Thymus (tissue), 14 donors: ENCODE measurements at places on chromosomes 4 and X. TPM values are rescaled to one million over a fixed set of nuclear protein-coding genes. Genes with fewer than 3 reads are reported as not detected.

DNA sequence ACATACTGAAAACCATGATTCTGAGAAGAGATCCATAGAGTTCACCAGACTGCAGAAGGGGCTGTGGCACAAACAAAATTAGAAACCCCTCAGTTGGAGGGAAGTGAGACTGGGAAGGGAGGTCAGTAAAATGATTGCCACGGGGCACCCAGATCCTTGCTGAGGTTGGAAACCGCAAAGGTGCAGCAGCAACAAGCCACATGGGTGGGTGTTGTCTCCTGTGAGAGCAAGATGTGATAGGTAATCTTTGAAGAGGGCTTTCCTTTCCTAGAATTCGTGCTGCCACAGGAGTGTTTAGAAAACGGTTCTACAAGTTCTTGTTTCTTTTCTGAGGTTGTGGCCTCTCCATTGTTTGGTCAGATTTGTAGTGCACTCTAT lies 85.5 kb downstream of the NFKB1 start:
- no peak for DNase-seq

DNA sequence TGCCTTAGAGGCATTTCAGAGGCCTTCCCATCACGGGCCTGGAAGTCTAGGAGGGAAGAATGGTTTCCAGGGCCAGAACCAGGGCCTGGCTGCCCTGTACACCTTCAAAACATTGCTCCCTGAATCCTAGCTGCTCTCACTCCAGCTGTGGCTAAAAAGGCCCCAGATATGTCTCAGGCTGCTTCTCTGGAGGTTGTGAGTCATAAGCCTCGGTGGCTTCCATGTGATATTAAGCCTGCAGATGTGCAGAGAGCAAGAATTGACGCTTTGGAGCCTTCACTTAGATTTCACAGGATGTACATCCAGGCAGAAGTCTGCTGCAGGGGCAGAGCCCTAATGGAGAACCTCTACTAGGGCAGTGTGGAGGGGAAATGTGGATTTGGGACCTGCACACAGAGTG lies 502.5 kb downstream of the GRXCR1 start:
- no peak for DNase-seq

GRCh38 chrX:1462110-1462509 lies 9.4 kb upstream of the ASMTL start:
- no peak for DNase-seq

- no peak for DNase-seq
These were observed 78.7 kb downstream of the VCX3A start for GRCh38 chrX:6456196-6456595.

GRCh38 chr4:152132776-152133175 lies 372.0 kb upstream of the GATB start:
- DNase-seq: no peak

IL1RAPL2 gene
- total RNA-seq: 0.38 TPM

DNA sequence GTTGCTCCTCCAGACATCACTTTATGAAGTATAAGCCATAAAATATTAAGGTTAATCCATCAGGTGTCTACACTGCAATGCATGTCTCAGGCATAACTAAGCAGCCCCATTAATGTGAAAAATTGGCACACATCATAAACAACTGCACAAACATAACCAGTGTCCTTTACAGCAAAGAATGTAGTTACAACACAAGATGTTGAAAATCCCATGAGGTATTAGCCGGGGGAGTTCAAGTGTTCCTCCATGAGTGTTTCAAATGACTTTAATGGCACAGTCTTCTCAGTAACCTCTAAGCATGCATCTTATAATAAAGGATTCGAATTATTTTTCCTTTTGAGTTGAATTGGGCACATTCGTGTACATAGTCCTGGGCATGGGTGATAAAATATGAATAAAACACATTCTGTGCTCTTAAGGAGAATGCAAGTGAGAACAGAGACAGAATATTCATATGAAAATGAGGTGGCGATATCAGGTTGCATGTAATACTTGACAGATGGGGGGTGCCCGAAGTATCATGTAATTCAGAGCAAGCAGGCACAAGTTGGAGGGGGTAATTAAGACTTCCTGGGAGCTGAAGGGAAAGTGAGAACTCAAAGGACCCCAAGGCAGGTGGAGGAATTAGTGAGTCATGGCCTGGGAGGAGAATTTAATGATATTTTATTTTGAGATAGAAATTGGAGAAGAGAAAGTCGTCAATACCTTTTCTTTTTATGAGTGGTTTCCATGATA lies 18.2 kb upstream of the VCX2 start:
- DNase-seq: no peak

DNA sequence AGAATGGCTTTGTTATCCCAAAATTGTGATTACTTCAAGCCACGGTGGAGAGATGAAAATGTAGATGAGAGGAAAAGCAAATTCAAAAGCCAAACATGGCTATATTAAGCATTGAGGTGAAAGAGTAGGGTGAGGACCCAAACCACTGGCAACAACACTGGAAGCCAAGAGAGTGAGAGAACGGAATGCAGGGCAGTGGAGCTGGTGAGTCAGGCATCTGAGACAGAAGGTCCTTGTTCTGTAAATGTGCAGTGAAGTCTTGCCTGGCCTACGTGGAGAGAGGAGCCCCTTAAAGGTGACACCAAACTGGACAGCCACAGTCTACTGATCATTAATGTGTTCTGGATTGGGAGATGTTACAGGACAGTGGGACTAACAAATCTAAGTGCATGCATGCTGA lies 22.8 kb upstream of the SEC24B start:
- DNase-seq: no peak

GRCh38 chrX:13750812-13751211 lies 16.3 kb downstream of the OFD1 start:
- DNase-seq: no peak

DNA sequence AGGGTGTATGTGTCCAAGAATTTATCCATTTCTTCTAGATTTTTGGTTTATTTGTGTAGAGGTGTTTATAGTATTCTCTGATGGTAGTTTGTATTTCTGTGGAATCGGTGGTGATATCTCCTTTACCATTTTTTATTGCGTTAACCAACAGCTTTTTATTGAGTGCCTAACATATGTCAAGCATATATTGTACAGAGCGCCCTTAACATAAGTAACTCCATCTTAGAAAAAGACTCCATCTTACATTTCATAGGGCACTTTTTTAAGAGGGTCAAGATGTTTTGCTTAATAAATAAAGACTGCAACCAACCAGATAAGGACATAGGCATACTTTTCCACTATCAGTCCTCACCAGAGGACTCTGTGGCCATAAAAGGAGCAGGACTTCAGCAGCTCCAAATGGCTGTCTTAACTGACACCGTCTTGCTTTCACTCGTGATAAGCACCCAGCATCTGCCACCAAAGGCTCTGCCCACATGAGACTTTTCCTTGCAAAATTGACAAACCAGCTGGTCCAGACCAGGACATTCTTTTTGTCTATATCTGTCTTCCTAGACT lies 75.0 kb downstream of the HS6ST2 start:
- no peak for DNase-seq

DNA sequence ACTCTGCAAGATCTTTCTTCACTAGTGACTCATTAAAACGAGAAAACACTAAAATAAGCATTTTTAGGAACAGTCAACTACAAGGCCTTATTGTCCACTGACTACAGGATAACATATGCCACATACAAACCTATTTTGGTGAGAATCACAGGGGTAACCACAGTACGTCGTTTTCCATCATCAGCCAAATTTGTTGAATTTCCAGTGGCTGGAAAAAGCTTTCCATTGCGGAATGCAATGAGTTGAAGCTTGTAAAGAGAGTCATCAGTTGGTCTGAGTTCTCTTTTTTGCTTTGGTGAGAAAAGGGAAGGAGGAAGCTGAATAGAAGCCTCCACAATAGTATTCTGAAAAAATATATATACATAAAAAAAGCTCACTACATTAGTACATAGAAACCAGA lies 102.4 kb downstream of the ADGRA3 start:
- no peak for DNase-seq

DNA sequence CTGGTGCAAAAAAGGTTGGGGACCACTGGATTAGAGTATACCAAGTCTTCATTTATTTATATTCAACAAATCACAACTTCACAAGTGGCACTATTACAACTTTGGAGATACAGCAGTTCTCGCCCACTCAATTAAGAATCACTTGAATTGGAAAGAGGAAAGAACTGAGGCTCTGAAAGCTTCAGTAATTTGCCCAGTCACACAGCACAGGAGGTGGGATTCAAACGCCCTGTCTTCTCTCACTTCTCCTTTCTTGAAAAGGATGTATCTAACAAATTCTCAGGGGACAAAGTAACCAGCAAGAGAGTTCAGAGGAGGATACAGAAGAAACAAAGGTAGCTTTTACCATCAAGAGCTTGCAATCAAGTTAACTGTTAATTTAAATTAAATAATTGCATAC lies 12.4 kb downstream of the SMIM14 start:
- DNase-seq: no peak

GRCh38 chrX:132409780-132410556 lies 78.9 kb downstream of the MBNL3 start:
- no peak for DNase-seq

OPN1MW gene
- not detected for total RNA-seq

SLC6A14 gene
- 0.09 TPM for total RNA-seq

- DNase-seq: no peak
These were observed 5.6 kb downstream of the FLNA start for GRCh38 chrX:154368630-154369448.

RAPGEF2 gene
- total RNA-seq: 23.6 TPM

GRCh38 chr4:15012017-15012788 lies 9.9 kb downstream of the CPEB2 start:
- no peak for DNase-seq

- DNase-seq: no peak
These were observed 32.9 kb downstream of the PHKA2 start for GRCh38 chrX:18951032-18951431.

DNA sequence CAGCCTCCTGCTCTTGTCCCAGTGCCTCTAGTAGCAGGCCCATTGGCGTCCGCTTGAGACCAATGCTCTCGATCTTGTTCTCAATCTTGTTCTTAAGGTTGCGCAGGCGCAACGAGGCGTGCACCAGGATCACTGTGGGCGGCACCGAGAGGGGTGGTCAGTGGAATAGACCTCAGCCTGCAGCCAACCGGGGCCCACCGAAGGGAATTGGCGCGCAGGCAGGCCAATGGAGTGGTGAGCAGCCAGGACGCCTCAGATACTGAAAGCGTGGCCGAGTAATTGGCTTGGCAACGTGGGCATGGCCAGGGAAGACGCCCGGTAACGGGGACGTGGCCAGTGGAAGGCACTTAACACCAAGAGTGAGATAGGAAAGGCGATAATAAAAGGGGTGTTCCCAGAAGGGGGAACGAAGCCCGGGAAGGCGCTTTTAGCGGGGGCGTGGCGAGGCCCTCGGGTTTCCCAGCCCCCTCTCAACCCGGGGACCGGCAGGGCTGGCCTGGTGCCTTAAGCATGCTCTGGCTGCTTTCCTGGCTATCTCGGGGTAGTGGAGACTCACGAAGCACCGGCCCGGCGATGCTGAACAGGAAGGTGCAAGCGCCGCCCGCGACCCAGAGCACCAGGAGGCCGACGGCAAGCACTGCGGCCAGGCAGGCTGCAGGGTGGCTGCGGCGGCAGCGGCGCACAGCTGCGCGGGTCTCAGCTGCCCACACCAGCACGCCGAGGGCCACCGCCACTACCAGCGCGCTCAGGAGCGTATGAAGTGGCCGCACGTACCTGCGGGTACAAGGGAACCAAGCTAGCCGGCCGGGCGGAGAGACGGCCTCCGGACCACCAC lies 1.7 kb downstream of the PRAF2 start:
- no peak for DNase-seq

DNA sequence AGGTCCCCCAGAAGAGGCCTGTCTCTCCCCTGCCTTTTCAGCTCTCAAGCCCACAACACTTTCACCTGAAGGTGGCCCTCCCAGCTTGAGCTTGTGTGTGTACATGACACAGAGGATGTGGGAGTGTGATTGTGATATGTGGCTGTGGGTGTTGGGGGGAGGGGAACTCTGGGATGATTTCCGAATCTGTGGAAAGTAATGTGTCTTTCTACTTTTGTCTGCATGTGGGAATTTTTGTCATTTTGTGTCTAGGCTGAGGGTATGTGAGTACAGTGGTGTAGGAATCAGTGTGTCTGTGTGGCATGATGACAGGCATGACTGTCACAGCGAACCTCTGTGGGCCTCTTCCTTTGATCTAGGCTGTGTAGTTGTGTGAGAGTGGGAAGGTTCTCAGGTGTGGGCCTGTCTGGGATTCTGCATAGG lies 6.4 kb downstream of the SYP start:
- DNase-seq: no peak

DNA sequence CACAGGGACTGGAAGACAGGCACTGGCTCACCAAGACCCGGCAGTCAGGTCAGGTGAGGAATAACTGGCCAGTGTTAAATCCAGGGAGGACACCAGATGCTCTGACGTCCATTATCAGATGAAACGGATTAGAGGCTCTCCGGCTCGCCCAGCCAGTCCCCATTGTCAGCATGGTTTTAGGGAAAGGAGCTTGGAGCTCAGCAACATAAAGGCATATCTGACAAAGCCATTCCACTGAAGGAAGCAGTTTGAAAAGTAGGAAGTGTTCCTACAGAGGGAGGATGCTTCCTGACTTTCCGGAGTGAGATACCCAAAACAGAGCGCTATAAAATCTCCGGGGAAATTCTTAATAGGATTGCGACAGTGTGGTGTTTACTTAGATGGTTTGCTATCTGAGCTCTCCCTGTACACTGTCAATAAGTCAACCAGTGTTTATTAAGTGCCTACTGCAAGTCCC lies 14.8 kb downstream of the NDNF start:
- DNase-seq: no peak

DNA sequence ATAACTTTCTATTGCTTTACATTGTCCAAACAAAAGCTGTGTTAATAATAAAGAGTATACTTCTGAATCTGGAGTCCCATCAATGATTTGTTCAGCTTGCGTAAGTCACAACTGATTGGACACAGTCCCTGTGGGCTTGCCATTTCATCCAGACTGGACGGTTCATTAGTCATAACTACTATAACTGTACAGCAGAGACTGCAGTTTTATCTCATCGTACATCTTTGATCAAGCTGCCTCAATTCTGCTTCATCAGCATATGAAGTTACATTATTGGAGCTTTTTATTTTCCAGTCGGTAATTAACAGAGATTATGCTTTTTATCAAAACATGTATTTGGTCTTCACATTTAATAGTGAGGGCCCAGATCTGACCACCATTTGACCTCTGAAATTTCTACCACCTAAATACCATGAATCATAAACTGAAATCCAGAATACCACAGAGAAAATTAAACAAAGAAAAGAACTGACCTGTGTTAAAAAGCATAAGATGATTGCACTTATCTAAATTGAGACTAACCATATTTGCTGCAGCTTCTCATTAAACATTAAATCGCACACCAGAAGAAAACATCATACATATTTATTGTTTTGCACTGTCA lies 12.5 kb upstream of the MAB21L2 start:
- DNase-seq: no peak
